Skeletal muscle cell (primary cell): ENCODE measurements at places on chromosomes 7 and 10.

DNA sequence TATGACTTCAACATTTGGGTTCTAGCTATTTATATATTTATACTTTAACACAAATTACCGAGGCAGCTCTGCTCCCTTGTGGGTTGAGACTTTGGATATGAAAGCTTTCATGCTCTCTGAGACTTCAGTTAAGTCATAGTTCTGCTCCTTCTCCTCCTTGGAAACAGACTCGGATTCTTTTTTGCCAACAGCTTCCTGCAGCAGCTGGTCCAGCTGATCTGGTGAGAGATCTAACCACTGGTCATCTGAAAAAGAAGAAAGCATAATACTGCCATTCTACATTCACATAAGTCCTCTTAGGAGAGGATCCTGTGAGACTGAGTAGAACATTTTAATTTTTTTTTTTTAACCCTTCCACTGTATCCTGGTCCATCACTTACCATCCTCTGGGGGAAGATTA lies 28.6 kb downstream of the ECD start:
- DNase-seq: no peak

GRCh38 chr7:36129048-36129534 lies 24.0 kb upstream of the EEPD1 start:
- no peak for DNase-seq

DNA sequence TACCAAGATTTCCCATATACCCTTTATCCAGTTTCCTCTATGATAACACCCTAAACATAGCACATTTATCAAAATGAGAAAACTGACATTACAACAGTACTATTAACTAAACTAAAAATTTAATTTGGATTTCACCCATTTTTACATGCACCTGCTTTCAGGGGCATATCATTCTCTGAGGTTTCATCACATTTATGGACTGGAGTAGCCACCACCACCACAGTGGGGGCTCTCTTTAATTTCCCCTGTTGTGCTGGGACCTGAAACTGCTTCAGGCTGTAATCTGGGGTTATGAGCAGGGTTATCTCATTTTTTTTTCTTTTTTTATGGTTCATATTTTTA lies 637.9 kb upstream of the DPP6 start:
- DNase-seq: no peak

- no peak for DNase-seq
These were observed 88.3 kb upstream of the CNTNAP2 start for GRCh38 chr7:146028251-146028750.

- DNase-seq: no peak
These were observed 4.6 kb downstream of the ARL4A start for GRCh38 chr7:12692035-12692434.

DNA sequence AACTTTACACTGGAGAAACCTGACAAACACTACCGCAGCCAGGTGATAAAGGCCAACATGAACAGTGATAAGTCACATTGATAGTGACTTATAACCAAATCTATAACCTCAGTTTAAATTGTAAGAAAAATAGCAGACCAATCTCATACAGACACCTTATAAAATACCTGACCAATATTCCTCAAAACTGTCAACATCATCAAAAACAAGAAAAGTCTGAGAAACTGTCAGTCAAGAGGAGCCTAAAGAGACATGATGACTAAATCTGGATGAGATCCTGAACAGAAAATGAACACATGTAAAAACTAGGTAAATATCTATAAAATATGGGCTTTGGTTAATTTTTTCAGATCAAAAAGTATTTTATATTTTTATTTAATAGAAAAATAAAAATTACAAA lies 233.3 kb downstream of the HPSE2 start:
- DNase-seq: no peak

DNA sequence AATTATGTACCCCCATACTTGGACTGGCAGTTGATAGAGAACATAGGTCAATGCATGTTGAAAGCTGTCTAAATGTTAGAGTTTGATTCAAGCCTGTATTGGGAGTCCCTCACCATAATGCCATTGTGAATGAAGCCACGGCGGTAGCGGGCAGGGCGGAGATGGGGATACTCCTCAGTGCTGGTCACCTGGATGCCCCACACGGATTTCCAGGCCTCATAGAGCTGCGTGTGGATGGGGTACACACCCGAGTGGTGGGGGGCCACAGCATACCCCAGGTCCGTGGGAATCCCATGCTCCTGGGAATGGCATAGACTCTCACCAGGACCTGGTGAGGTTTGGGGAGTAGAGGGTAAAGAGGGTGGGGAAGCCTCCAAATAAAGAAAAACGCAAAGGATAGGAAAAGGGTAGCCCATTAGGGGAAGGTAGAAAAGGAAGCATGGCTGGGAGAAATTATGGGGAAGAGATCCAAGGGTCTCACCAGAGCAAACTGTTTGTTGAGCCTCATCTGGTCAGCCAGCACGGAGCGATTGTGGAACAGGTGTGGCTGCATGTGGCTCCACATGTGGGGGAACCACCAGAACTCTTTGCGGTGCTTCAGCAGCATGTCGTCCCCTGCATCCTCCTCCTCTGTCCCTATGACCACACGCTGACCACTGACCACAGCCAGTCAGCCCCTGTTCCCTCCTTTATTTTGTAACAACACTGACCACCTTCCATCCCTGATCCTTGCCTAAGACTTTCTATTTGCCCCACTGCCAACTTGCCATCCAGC lies 5.0 kb downstream of the NDST2 start:
- no peak for DNase-seq

DNA sequence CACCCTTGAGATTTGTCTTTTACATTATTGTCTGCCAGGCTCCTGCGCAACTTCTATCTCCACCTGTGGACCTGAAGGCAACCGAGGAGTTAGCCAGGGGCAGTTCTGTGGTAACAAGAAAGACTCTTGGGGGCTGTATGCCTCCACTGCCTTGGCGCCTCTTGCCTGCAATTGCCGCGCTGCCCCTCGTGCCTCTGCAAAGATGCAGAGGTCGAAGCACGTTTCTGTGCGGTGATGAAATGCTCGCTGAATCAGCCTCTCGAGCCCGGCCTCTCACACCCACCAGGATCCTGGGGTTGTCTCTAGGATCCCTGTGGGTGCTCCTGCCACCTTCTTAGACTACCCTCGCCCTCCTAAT lies 486 bp upstream of the LHFPL3 start:
- no peak for DNase-seq

GRCh38 chr7:107882766-107883165 lies 8.2 kb upstream of the DLD start:
- DNase-seq: no peak

- DNase-seq: no peak
These were observed 48.1 kb upstream of the EBF3 start for GRCh38 chr10:130012129-130012528.

GRCh38 chr10:98380493-98381339 lies 34.3 kb downstream of the PYROXD2 start:
- no peak for DNase-seq

- DNase-seq: no peak
These were observed 26.9 kb downstream of the CCDC6 start for GRCh38 chr10:59879363-59879913.

DNA sequence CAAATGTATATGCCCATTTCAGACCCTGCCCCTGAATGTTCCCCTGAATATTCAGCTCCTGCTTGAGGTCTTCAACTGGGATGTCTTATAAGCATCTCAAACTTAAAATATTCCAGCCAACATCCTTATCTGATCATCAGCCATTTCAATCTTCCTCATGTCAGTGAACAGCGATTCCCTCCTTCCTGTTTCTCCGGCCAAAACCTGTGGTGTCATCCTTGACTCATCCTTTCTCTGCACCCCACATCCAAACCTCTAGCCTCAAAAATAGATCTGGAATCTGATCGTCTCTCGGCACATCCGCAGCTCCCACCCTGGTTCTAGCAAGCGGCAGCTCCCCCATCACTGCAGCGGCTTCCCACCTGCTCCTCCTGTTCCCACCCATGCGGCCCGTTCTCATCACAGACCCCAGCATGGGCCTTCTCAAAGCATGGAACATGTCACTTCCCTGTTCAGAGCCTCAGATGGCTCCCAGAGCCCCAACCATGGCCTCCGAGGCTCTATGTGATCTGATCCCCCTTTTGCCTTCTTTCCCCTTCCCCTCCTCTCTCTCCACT lies 165.7 kb downstream of the HECW1 start:
- DNase-seq: no peak

GRCh38 chr10:48696535-48696873 lies 11.8 kb downstream of the WDFY4 start:
- no peak for DNase-seq

DNA sequence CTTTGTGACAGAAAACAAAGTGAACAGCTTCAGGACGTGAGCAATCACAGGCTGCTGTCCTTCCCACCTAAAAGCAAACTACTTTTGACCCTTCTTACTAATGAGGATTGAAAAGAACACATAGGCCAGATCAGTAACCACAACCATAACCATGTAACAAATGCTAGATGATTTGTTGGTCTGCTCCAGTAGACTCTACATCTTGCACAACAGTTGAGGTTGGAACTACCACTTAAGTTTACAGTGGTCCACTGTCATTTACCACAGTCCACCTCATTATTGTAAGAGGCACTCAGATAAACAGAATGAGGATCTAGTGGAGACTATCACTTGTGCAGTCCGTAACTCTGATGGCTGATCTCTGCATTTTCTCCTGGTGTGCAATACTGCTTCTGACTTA lies 27.8 kb downstream of the NET1 start:
- no peak for DNase-seq

DNA sequence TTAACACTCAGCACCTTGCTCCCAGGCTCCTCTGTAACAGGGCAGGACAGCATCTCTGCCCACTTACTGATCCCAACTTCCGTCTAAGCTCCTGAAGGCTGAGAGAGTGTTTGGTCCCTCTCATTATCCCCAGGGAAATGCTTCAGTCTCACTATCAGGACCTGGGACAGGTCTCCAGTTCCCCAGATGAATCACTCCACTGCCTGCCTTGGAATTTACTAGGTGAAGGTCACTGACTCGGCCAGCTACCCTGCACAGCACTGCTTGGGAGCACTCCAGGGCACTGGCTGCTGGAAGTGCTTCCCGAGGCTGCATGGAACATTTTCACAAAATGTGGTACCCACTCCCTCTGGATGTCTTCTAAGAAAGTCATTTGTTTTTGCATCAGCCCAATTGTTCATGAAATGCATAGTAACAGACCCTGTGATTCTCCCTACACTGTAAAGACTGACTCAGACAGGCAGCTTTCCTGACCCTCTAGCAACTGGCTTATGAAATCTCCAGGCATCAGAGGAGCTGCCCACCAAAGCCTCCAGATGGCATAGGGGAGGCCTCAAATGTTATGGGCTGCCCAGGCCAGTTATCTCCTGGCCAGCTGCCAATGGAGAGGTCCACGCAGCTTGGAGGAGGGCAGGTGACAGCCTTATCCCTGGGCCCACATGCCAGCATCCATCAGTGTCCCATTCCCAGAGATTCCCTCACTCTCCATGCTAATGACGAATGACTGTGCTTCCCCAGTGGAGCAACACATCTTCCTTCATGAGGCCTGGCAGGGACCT lies 89.1 kb downstream of the GFRA1 start:
- DNase-seq: no peak

- no peak for DNase-seq
These were observed 9.0 kb upstream of the ADAP1 start for GRCh38 chr7:963236-964078.

- DNase-seq: no peak
These were observed 577.4 kb upstream of the ANKRD30A start for GRCh38 chr10:36547965-36548364.

DNA sequence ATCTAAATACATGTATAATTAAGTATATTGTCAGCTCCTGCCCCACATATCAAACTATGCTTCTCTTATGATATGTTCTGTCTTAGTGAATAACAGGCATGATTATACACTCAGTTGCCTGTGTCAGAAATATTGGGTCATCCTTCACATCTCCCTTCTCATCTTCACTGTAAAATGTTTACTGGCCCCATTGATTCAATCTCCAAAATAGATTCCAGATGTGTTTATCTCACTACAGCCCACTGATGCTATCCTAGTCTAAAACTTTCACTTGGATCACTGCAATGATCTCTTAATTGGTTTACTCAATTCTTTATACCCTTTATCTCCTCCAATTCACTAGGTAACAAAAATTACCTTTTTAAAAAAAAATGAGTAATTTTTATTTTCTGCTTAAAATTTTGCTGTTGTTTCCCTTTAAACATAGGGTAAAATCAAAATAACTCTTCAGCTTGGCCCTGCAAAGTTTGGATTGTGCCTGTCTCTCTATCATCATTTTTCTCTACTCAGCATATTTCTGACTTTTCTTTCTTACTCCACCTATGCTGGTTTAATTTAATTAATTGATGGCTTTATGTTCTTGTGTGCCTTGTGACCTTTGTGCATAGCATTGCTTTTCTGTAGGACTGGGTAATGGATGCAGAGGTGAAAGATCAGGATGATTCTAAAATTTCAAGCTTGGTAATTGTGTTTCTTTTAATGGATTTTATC lies 233.9 kb upstream of the FOXP2 start:
- DNase-seq: no peak

- no peak for DNase-seq
These were observed 188.7 kb upstream of the MINDY3 start for GRCh38 chr10:16049050-16049449.

GRCh38 chr7:127252778-127253280 lies at the start of gene GRM8:
Gene GRM8, minus strand, starts transcription at chr7:127252941.
- DNase-seq: no peak
